ENCODE measurements at places on chromosomes 3 and 15. TPM values are rescaled to one million over a fixed set of nuclear protein-coding genes. Genes with fewer than 3 reads are reported as not detected.

DNA sequence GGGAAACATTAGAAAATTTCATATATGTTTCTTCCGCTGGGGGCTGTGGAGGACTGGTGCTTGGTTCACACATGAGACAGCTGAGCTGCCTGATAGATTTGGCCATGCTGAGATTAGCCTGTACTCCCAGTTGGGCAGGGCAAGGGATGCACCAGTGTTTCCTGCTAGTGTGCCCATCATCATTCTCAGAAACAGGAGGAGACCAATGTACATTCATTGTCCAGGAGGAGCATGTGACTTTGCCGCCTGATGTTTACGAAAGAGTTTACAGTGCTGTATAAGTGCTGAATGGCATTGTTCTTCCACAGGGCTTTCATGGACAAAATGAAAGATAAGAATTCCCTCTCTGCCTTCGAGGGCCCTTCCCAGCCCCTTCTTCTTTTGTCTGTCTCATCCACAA lies 311.1 kb upstream of the THBS1 start:
- no peak overlapping the region for H3K27ac ChIP-seq
- DNase-seq, result no peak
- H3K4me1 ChIP-seq, result no peaks in the 10 kb centered on the region

COMMD2 gene
- 17.2 TPM for total RNA-seq

C3orf22 gene
- total RNA-seq, result not detected

DNA sequence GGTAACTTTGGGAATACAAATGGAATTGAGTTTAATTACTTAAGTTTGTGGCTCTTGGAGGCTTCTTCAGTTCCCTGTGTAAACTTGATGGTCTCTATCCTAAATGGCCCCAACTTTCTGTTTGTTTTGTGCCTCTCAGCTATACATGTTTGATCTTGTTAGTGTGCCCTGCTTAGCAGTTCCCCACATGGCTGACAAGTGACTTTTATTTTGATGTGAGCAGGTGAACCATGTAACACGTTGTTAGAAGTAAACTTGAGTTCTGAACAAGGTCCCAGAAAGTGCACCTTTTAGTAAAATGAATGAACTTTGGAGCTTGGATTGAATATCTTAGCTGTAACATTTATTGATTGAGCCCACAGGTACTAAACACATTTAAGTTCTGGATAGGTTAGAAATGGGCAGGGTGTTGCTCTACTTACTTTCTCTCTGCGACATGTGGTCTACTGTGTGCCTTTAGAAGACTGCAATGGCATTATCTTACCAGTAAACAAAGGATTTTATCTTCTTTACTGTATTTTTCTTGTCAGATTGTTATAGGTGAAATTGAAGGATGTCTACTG lies 4.5 kb downstream of the LSM3 start:
- H3K27ac ChIP-seq, result no peak overlapping the region
- H3K4me1 ChIP-seq, result peaks cover 11% of the 10 kb centered on the region
- H3K36me3 ChIP-seq, result peaks cover 68% of the 10 kb centered on the region
- DNase-seq, result no peak
- H3K27me3 ChIP-seq, result no peaks in the 10 kb centered on the region

- H3K27me3 ChIP-seq, result peaks cover under 1% of the 10 kb centered on the region
- H3K27ac ChIP-seq, result no peak overlapping the region
- no peak for DNase-seq
- no peaks in the 10 kb centered on the region for H3K36me3 ChIP-seq
- H3K4me3 ChIP-seq, result no peak overlapping the region
Observed at GRCh38 chr15:100778831-100779288, 100.8 kb upstream of the ALDH1A3 start.

ARRDC4 gene
- 13.3 TPM for total RNA-seq

GRCh38 chr15:78808550-78808949 lies 2.7 kb downstream of the ADAMTS7 start:
- DNase-seq, result peak; percentile 69
- H3K27me3 ChIP-seq, result no peaks in the 10 kb centered on the region
- H3K4me1 ChIP-seq, result peaks cover 10% of the 10 kb centered on the region
- H3K36me3 ChIP-seq, result no peaks in the 10 kb centered on the region
- H3K4me3 ChIP-seq, result no peak overlapping the region
- H3K27ac ChIP-seq, result peak overlapping the region; percentile 89

DNA sequence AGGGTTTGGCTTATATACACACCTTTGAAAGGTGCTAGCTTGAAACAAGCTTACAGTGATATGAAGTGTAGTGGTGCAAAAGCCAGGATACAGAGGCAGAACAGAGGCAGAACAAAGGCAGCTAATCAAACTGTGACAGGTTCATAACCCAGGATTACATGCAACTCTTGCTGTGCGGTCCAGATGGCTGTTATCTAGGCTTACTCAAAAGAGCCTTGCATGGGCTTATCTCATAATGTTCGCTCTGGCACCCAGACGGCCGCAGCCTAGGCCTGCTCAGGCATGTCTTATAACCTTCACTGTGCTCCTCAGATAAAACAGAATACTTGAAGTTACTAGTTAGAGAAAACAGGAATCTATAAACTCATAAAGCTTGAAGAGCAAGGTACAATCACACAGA lies 22.8 kb upstream of the NOX5 start:
- H3K36me3 ChIP-seq, result no peaks in the 10 kb centered on the region
- H3K27ac ChIP-seq, result no peak overlapping the region
- peaks cover 15% of the 10 kb centered on the region for H3K4me1 ChIP-seq
- no peak for DNase-seq
- no peaks in the 10 kb centered on the region for H3K27me3 ChIP-seq

GRCh38 chr3:12255393-12255792 lies 33.5 kb upstream of the PPARG start:
- no peaks in the 10 kb centered on the region for H3K36me3 ChIP-seq
- no peak overlapping the region for H3K4me3 ChIP-seq
- no peaks in the 10 kb centered on the region for H3K27me3 ChIP-seq
- no peak for DNase-seq
- no peak overlapping the region for H3K27ac ChIP-seq
- H3K4me1 ChIP-seq, result no peaks in the 10 kb centered on the region

GPR171 gene
- total RNA-seq, result not detected

GRCh38 chr15:34648294-34648631 lies 64.8 kb upstream of the GOLGA8B start:
- no peaks in the 10 kb centered on the region for H3K27me3 ChIP-seq
- no peaks in the 10 kb centered on the region for H3K4me1 ChIP-seq
- no peak overlapping the region for H3K27ac ChIP-seq
- no peak overlapping the region for H3K4me3 ChIP-seq
- DNase-seq, result no peak

DNA sequence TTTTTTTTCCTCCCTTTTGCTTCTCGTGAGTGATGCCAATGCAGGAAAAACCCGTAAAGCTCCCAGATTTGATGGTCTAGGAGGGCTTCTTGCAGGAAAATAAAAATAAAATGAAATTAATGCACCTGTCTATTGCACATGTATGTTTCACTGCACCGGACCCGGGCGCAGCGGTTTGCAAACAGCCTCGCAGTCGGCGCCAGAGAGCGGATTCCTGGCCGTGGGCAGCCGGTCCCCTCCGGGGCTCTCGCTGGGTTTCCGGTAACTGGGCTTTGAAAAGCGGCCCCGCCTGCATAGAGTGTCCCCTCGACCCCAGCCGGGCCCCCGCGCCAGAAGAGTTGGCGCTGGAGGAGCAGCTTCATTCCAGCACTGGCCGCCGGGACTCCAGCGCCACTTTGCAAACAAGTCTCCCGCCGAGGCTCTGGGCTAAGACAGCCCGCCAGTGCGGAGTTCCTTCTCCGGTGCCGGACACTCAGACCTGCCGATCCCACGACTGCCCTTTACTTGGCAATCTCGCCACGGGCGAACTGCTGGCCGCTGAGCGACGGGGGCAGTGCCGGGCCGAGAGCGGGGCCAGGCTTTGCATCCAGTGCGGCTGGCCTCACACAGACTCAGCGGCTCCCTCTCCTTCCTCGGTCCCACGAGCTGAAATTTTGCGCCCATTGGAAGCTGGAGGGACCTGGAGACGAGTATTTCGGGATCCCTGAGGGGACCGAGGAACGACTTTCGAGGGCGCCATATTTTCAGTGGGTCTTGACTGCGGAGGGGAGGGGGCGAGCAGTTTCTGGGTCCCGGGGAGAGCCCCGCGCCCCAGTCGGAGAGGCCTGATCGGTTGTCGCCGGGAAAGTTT lies 225.9 kb upstream of the C2CD4B start:
- peaks cover 19% of the 10 kb centered on the region for H3K4me1 ChIP-seq
- no peaks in the 10 kb centered on the region for H3K27me3 ChIP-seq
- DNase-seq, result peak; percentile 48
- H3K4me3 ChIP-seq, result peak overlapping the region; percentile 81
- peak overlapping the region; percentile 86 for H3K27ac ChIP-seq
- H3K36me3 ChIP-seq, result no peaks in the 10 kb centered on the region

LMCD1 gene
- total RNA-seq, result 75.7 TPM

SPESP1 gene
- 2.3 TPM for total RNA-seq

- H3K4me1 ChIP-seq, result no peaks in the 10 kb centered on the region
- no peak overlapping the region for H3K4me3 ChIP-seq
- H3K27me3 ChIP-seq, result no peaks in the 10 kb centered on the region
- no peaks in the 10 kb centered on the region for H3K36me3 ChIP-seq
- H3K27ac ChIP-seq, result no peak overlapping the region
- no peak for DNase-seq
Observed at GRCh38 chr3:197835509-197835908, 44.5 kb downstream of the LRCH3 start.

Data from heart right ventricle (tissue), 16 donors.